Fibroblast of mammary gland (primary cell): ENCODE measurements at places on chromosomes 3 and 15.
A peak's percentile ranks its signal among the peaks of the same experiment; 100 is the strongest.

DNA sequence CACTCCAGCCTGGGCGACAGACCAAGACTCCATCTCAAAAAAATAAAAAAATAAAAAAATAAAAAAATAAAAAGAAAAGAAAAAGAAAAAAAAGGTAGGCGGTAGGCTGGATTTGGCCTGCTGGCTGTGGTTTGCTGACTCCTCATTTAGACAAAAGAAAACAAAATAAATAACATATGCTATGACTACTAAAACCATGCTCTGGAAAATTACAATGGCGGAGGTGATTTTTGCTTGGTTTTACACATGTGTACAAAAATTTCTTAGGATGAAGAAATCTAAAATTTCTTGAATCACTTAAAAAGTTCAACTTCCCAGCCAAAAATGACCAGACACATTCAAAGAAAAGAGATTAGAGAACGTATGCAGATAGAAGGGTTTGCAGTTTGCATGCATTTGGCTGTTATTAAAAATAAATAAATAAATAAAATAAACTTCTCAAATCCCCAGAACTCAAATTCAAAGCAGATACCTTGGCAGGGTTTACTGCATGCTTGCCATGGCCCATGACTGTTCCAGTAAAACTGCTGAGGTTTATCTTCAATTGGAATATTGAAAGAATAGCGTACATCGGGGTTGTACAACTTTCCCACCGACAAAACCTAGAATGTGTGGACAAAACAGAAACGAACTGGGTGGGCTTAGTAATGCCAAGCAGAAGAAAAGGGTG lies 65.9 kb downstream of the ADAMTS9 start:
- DNase-seq: peak; percentile 51

GRCh38 chr3:57949344-57949743 lies 58.9 kb upstream of the FLNB start:
- no peak for DNase-seq

GRCh38 chr15:74336061-74337005 lies 31.1 kb downstream of the CYP11A1 start:
- peak; percentile 70 for DNase-seq

- DNase-seq: no peak
Measured at GRCh38 chr3:197050511-197050910, 20.9 kb upstream of the MELTF start.

GRCh38 chr15:70892912-70893560 lies 410 bp downstream of the LRRC49 start:
- peak; percentile 73 for DNase-seq

- DNase-seq: peak; percentile 48
Measured at GRCh38 chr3:151318313-151318712, 1.7 kb upstream of the GPR87 start.

DNA sequence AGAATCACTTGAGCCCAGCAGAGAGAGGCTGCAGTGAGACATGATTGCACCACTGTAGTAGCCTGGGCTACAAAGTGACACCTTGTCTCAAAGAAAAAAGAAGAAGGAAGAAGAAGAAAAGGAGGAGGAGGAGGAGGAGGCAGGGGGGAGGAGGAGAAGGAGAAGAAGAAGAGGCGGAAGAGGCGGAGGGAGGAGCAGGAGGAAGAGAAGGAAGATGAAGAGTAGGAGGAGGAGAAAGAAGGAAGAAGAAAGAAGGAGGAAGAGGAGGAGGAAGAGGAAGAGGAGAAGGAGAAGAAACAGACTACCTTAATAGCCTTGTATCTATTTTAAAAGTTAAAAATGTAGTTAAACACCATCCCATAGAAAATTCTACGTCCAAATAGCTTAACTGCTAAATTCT lies 19.1 kb upstream of the ARF4 start:
- no peak for DNase-seq

- DNase-seq: peak; percentile 64
Measured at GRCh38 chr3:126340081-126340511, 17.1 kb downstream of the KLF15 start.

DNA sequence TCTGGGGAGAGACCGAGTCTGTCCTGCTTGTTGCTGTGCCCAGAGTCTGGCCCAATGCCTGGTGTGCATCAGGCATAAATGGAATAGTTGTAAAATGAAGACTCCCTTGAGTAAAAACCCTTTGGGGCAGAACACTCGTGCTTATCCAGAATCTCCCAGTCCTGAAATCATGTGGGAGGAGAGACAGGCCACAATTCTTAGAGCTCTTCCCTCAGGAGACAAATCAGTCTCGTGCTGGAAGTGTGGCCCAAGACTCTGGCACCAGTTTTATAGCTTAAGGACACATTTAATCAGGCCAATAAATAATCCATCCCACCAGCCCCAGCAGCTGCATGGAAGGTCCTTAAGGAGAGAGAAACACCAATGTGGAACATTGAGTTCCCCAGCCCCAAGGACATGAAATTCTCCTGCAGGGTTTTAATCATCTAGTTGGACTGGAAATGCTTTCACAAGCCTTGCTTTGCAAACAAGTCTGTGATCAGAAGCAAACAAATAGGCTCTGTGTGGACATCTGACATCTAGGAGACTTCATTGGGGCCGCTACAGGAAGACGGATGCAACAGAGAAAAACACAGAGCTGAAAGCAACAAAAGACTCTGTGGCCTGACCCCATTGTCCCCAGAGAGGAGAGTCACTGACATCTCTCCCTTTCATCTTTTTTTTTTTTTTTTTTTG lies 70.4 kb downstream of the LSM3 start:
- no peak for DNase-seq

GRCh38 chr3:65831733-65832425 lies 206.8 kb downstream of the MAGI1 start:
- DNase-seq: peak; percentile 75

- no peak for DNase-seq
Measured at GRCh38 chr15:100026041-100026440, 292.8 kb upstream of the LYSMD4 start.

- DNase-seq: no peak
Measured at GRCh38 chr3:73734211-73735089, 109.7 kb upstream of the PDZRN3 start.

GRCh38 chr15:80654299-80654698 lies 40.8 kb upstream of the ABHD17C start:
- no peak for DNase-seq

DNA sequence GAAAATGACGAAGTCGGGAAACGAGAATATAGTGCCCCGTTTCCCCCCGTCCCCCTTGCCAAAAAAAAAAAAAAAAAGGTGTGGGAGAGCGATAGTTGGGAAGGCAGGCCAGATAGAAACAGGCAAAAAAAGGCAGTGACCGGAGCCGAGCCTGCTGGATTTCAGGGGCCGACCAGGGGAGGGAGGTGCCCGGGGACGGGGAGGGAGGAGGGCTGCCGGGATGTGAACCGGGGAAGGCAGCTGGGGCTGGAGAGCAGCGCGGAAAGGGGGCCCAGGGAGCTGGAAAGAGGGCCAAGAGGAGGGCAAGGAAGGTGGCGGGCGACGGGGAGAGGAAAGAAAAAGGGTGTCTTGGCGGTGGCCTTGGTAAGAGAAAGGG lies 837 bp downstream of the LRRN1 start:
- no peak for DNase-seq

- DNase-seq: no peak
Measured at GRCh38 chr3:67689806-67690205, 35.4 kb upstream of the SUCLG2 start.

- no peak for DNase-seq
Measured at GRCh38 chr3:160545504-160545871, 19.9 kb downstream of the KPNA4 start.

- DNase-seq: no peak
Measured at GRCh38 chr3:7332696-7333095, 471.8 kb downstream of the GRM7 start.

DNA sequence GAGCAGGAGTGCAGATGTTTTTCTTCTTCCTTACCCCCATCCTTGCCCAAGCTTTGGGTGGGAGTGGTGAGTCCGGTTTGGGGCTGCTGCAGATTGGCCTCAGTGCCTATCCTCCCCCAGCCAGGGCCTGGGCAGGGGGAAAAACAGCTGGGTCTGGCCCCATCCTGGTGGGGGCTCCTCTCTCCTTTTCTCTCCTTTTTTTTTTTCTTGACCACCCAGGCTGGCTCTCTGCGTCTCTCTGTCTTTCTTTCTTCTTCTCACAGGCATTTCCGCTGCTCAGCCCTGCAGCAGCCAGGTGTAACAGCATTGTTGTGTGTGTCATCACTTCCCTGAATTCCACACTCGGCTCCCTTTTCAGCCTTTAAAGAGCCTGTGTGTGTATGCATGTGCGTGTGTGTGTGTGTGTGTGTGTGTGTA lies 2.0 kb downstream of the FOXL2NB start:
- DNase-seq: no peak

DNA sequence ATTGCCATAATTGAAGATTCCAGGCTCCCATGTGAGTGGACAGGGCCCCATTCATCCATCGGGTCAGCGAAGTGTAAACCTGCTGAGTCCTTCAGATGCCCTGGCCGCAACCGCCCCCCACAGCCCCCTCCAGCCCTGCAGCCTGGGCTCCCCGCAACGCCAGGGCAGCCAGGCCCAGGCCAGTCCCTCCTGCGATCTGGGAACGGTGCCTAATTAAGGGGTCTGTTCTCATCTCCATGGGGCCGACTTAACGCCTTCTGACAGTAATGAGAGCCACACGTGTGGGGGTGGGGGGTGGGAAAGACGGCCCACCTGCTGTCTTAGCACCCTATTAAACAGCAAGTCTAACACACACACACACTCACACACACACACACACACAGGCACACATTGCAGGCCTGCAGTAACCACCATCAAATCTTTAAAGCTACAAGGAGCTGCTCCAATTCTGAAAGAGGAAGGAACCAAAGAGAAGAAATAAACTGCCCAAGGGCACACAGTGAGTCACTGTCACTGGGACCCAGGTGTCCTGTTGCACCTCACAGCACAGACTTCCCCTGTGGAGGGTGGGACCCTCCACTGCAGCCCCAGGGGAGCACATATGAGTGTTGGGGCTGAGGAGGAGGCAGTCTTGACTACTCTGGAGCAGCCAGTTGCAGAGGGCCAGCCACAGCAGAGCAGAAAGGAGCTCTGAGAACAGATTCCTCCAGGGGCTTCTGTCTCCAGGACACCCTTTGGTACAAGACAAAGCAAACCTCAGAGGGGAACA lies 31.8 kb upstream of the HES1 start:
- no peak for DNase-seq

DNA sequence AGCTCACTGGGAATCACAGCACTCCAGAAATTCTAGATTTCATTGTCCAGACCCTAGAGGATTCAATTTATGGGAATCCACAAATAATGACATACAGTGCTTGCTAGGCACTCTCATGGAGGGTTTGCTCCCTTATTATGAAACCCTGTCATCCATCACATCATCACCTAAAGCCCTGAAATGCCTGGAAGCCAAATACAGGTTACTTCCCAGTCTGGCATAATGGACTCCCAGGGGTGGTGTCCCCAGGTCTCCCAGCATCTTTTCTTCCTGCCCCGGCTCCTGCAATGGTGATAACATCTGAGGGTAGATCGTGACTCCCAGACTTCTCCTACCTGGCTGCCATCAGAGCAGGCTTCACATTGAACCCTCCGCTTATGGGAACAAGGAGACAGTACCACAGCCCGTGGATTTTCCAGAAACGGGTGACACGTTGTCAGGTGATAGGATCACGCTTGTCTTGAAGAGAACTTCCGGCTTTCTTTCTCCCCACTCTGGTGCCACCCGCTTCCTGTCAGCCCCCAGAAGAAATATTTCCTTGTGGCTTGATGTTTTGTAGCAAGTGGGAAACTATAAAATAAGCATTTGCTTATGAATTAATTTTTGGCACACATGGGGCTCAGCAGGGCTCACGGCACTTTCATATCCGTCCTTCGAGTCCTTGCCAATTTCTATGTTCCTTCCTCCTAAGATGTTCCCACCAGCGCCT lies 238.7 kb upstream of the BHLHE40 start:
- DNase-seq: peak; percentile 69

- DNase-seq: peak; percentile 31
Measured at GRCh38 chr3:101988596-101988995, 139.3 kb downstream of the NFKBIZ start.

- DNase-seq: no peak
Measured at GRCh38 chr3:126358816-126359181, 1.6 kb upstream of the KLF15 start.
